EH (cell line): ENCODE measurements at places on chromosomes 5 and 9.

DNA sequence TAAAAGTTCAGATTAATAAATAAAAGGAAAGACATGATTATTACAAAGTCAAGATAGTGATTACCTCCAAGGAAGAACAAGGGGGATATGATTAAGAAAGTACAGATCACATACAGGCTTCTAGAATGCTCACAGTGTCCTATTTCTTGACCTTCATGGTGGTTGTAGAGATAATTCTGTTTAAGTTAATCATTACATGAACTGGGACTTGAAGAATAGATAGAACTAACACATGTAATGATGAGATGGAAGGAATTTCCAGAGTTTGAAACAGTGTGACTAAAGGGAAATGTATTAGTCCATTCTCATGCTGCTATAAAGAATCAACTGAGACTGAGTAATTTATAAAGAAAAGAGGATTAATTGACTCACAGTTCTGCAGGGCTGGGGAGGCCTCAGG lies 72.7 kb downstream of the LURAP1L start:
- peak; percentile 3 for DNase-seq

DNA sequence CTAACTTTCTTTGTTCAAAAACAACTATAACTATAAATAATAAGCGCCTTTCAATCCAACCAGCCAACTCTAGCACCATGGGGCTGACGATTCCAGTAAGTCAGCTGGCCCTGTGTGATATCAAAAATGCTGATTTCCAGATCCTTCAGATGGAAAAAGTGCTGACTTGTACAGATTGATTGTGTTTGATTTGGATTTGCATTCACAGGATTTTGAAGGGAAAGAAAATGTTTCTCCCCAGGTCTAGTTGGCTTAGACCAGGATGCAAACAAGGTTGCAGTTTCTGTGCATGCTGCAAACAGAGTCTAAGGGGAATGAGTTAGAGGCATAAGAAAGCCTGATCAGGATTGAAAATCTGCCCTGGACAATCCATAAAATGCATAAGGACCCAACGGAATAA lies 68.9 kb downstream of the SLC1A3 start:
- no peak for DNase-seq

GRCh38 chr5:172658961-172659501 lies 18.0 kb downstream of the NEURL1B start:
- no peak for DNase-seq

DNA sequence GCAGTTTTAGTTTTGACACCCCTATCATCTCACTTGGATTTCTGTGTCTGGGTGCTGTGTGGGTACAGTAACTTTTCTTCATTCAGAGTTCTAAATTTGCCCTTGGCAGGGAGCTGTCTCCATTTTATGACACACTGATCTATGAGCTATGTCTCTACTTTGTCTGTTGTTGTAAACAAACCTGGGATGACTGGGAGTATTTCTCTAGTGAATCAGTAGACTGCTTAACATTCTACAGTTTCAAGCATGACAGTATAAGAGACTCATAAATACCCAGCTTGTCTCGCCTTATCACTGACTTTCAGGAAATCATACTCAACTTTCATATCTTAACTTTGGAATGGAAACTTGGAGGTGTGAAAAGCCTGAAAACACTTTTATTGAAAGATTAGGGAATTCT lies 212.1 kb upstream of the NUDT12 start:
- DNase-seq = peak; percentile 29

DNA sequence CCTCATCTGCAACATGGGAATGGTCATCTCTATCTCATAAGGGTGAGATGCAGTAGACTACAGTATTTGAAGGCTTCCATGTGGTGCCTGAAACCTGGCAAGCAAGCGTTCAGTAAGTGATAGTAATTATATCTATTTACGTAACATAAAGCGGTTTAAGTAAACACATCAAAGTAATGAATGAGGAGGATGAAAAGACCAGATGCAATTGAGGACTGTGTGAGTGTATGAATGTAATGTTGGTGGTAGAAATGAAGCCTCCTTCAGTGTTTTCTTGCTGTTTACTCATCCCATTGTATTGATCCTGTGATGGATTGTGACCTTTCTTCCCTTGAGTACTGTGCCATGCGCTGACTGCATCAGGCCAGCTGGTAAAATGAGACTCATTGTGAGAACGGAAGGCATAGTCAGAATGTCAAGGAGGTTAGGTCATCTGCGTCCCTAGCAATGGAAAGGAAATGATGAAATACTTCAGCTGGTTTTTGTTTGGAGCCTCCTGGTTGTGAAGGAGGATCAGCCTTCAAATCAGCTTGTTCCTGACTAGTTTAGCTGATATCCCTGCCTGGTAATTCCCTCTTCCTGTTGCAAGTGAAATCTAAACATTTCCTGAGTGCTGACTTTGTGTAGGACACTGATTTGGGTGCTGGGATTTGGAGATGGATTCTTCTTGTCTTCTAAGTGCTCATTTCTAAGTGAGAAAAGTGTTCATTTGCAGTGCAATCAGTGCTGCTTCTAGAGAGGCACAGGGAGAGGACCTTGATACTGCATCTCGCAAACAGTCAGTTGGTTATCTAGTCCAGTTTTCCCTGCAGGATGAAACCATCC lies 35.6 kb downstream of the TNFSF8 start:
- peak; percentile 97 for DNase-seq

DNA sequence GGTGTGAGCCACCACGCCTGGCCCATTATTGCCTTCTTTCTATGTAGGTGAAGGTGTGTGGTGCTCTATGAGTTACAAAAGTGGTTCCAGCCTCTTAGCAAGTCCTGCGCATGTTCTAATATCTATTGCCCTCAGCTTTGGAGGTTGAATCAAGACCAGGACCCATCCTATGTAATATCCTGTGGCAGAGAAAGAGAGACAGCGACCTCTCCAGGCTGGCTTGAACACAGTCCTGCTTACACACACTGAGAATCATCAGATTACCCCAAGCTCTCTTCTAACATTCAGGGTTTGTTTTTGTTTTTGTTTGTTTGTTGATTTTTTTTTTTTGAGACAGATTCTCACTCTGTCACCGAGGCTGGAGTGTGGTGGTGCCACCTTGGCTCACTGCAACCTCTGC lies 94.7 kb upstream of the OSMR start:
- no peak for DNase-seq

- peak; percentile 24 for DNase-seq
These were observed 293.7 kb downstream of the SPOCK1 start for GRCh38 chr5:137205231-137206027.

GRCh38 chr5:91264311-91265051 lies 118.6 kb downstream of the ARRDC3 start:
- no peak for DNase-seq

- peak; percentile 20 for DNase-seq
These were observed 33.1 kb downstream of the ALDH7A1 start for GRCh38 chr5:126561908-126562307.

DNA sequence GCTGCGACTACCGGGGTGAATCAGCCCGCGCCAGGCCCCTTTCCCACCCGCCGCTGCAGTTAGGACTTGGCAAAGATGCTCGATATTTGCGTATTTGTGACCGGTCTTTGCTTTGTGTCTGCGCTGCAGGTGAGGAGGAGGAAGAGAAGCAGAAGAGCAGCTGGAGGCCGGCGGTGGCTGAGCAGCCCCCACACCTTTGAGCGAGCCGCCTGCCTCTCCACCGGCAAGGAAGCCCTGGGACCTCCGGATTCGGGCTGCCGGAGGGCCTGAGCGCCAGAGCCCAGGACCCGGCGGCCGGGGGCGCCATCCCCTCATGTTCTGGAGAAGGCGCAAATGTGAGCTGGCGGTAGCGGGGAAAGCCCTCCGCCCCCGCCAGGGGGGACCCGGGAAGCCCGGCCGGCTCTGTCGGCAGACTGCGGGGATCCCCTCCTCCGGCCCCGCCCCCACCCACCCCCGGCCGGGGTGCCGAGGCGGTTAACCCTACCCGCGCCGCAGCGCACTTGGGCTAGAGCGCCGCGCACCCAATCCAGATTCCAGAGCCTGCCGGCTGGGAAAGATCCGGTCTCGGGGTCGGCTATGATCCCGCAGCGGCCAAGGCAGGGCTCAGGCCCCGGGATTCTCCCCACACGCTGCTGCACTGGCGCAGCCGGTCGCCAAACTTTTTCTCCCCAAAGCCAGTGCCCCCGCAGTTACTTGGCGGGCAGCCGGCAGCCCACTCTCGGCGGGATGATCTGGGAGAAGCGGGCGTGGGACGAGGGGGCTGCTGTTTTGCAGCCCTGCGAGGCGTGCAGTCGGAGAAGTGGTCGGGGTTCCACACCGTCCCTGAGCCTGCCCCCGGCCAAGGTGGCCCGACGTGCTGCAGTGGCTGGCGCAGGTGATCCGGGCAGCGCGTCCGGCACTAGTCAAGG lies 800 bp upstream of the KCNN2 start:
- peak; percentile 60 for DNase-seq

DNA sequence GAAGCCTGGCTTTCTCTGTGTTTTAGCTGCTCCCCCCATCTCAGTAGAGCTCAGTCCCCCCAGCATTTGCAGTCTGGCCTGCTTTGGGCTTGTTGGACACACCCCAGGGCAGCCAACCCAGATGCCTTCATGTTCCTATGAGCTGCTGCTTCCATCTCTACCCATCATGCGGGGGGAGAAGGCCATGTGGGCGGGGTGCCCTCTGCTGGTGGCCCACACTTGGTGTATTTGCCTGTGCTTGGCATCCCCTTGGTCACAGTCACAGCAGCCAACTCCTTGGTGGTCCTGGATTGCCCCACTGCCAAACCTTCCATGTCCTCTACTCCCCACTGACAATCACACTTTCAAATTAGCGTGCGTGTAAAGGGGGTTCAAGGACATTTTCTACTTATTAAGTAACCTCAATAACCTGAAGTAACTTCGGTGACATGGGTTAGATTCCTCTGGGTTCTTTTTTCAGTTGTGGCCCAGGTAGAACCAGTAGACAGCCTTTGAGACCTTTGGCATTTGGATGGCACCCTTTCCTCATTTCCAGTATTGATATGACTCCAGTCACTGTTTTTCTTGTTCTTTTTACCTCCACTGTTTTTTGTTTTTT lies 42.8 kb downstream of the SNX30 start:
- peak; percentile 76 for DNase-seq
